ENCODE measurements at places on chromosomes 12 and 14.

- DNase-seq: no peak
Observed at GRCh38 chr12:3700861-3701260, 52.0 kb downstream of the CRACR2A start.

GRCh38 chr12:1246637-1247036, 255.6 kb downstream of the ERC1 start:
- no peak for DNase-seq

DNA sequence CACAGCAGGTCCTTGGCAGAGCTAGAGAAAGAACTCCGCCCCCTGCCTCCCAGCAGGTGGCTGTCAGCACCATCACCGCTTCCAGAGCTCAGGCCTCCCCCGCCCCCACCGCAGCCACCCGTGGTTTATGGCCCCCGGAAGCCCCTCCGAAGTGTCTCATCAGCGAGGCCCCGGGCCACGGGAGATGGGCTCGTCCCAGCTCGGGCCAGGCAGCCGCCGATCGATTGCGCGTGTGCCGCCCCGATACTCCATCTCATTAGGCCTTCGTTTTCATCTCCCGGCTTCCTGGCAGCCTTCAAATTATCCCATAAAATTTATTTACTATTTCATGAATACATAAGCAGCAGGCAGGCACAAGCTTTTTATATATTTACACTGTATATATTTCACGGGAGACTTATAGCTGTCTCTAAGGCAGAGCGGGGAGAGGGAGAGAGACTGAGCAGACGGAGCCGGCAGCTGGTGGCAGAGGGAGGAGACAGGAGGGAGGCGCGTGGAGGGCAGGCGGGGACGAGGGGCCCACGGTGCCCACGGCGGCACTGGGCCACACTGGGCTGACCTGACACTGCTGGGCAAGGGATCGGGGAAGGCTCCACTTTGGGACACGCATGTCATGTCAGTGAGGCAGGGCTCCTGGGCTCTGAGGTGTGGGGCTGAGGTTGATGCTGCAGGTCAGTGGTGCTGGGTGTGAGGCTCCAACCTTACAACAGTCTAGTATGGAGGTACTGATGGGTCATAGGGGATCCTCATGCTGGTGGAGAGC, 241.2 kb downstream of the RBM19 start:
- no peak for DNase-seq

- no peak for DNase-seq
Observed at GRCh38 chr14:94857950-94858349, 88.0 kb upstream of the GSC start.

DNA sequence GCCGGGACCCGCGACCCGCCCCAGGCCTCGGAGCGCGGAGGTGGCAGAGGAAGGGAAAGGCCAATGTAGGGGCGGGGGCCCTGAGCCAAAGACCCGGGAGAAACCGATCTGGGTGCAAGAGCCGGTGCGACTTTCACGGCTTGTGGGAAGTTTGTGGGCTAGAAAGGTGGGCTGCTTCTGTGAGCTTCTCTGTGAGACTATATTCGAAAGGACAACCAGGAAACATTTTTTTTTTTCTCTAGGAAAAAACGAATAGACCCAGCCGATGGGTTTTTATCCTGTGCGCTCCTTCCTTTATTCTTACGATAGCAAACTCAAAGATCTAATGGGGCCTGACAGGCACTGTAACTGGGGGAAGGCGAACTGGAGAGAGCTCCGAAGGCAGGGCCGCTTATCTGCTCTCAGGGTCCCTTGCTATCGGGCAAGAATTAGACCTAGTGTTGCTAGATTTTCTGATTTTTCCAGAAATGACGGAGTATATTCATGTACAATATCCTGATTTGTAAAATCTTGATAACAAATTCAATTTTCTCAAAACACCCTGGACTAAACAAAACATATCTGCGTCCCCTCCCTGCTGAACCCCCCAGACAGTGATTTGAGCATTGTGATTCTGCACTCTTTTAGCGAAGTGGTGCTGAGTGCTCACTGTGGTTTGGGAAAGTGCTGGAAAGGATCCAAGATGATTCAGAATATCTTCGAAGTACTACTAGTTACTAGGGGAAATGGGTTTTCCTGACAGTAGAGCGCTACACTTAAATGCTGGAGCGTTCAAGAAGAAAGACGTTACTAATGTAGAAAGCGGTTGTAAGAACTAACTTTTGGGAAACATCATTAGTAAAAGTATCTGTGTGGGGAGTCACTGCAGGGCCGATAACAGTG, 563 bp upstream of the STXBP6 start:
- DNase-seq: no peak

DNA sequence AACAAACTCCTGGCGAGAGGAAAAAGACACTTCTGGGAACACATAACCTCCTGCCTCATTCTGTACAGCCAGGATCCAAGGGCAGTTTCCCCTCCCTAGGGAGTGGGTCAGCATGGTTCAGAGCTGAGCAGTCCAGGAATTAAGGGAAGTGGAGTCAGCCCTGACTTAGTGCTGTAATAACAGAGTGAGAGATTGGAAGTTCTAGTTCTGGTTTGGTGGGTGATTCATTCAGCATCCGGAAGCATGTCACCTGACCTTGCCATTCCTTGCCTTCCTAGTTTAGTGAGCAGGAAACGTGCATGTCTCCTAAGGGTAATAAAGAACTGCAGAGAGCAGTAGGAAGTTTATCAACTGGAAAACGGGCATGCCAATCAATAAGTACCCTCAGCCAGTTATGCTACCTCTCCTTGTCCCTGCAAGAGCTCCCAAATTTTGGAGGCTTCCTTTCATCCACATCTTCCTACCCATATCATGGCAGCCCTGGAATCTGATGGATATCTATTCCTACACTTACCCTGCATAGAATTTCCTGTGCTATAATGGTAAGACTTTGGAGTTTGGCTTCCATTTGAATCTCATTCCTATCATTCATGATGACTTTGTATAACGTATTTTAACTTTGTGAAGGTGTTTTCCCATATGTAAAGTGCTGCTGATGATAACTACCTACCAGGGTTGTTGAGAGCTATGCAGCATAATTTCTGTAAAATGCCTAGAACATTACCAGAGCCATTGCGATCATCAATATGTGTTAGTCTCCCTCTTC, 28.5 kb upstream of the MAGOHB start:
- no peak for DNase-seq

DNA sequence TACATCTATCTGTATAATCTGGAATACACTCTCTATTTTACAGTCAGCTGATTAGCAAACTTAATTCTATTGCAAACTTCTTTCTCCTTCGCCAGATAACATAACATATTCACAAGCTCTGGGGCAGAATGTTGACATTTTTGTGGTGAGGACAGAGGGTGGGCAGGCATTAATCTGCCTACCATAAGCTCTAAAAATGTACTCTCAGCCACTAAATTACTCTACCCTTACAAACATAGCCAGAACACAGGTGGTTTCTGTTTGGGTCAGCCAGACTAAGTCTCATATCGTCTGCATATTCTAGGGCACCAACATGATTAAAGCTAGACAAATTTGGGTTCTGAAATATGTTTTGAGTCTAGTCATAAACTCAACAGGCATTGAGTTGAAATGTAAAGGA, 90.1 kb downstream of the SLC6A15 start:
- no peak for DNase-seq

GRCh38 chr14:33567731-33568130, 383.1 kb downstream of the EGLN3 start:
- DNase-seq: no peak

DNA sequence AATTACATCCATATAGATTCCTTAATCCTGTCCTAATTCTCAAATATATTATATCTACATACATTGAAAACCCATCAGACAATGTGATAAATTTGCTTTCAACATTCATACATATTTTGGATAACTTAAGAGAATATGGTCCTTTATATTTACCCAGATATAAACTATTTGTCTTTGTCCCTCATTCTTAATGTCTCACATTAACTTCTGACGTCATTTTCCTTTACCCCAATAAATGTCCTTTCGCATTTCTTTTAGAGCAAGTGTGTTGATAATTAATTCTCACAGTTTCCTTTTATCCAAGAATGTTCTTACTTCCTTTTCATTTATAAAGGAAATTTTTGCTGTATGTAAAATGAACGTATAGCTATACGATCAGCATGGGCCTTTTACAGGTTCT, 12.6 kb upstream of the PTPRR start:
- DNase-seq: no peak

DNA sequence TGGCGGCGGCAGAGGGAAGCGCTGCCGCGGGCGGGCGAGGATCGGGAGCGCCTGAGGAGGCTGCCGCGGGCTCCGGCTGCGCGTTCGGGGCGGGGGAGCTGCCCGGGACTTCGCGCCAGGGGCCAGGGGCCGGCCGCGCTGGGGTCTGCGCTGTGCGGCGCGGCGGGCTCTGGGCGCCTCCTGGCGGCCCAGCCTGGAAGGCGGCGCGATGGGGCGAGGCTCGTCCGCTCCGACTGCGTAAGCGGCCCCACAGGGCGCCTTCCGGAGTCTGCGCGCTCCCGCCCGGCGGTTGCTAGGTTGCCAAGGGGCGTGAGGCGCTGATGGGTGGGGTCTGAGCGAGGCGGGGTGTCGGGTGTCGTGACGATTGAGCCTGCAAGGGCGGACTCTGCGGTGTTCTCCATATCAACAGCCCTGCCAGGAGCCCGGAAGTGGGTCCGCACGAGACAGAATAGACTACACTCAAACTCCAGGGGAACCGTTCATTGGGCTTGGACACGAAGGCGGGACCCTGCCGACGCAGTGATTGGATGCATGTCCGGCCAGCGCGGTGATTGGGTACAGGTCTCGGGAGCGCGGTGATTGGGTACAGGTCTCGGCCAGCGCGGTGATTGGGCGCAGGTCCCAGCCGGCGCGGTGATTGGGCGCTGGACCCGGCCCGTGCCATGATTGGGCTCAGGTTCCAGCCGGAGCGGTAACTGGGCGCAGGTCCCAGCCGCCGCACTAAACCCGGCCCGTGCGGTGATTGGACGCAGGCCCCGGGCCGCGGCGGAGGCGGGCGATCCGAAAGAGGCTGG, at the start of gene TEDC1:
Gene TEDC1 (plus strand): TSS at position 675 of the 794 bp plus-strand sequence. CDS start 130 bp downstream, outside the sequence.
- DNase-seq: peak; percentile 99

- DNase-seq: no peak
Observed at GRCh38 chr14:54133896-54134295, 177.3 kb upstream of the BMP4 start.

GRCh38 chr12:6056406-6057240, 67.8 kb downstream of the VWF start:
- no peak for DNase-seq

GRCh38 chr14:91108941-91109611, 4.8 kb upstream of the DGLUCY start:
- DNase-seq: no peak

GRCh38 chr14:104676694-104677511, 12.5 kb upstream of the INF2 start:
- DNase-seq: no peak
